Activated T-helper 17 cell treated with anti-CD3 and anti-CD28 coated beads, Interleukin-2, amount 50 U/mL, for 72 hours (primary cell): ENCODE measurements at places on chromosomes 3 and 15.

DNA sequence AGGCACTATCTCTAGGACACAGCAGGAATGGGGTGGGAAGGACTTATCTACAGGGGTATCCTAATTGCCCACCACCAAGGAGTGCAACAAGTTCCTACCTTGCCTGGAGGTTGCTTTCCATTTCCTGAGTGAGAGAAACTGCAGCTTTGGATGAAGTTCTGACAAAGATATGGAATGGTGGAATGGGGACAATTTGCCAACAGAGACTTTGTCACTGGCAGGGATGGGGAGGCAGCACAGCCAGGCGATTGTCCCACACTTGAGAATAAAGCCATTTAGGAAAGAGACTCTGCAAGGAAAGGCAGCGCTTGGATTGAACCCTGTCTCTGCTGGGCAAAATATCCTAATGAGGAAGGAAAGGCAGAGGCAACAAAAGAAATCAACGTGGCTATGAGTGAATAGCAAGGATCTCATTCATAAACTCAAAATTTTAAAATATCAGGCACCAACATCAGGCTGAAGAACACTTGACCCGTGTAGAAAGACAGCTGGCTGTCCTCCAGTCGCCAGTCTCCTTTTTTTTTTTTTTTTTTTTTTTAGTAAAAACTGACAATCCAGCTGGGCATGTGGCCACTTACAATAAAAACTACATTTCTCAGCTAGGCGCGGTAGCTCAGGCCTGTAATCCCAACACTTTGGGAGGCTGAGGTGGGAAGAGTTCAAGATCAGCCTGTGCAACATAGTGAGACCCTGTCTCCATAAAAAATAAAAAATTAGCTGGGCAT, 31.6 kb upstream of the PDE8A start:
- no peak for ATAC-seq

GRCh38 chr3:134846911-134847317, 51.9 kb downstream of the EPHB1 start:
- no peak for ATAC-seq

DNA sequence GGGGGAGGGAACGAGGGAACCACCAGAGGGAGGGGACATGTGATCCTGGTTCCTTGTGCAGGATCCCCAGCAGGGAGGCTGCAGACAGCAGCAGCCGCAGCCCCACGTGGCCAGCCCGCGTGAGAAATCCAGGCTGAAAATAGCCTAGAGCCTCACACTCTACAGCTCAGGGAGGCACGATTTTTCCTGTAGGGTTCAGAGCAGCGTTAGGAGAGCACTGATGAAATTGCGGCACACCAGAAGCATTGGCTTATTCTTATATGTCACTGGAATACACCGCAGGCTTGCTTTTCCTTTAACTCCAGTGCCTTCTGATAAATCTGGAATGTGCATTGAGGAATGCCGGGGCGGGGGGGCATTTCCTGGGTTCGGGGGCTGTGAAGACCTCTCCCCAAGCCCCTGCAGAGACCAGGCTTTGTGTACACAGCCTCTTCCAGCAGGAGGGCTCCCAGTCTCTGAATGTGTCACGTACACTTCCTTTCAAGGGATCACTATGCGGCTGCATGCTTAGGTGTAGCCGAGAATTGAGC, 193.0 kb downstream of the ATP10A start:
- no peak for ATAC-seq

DNA sequence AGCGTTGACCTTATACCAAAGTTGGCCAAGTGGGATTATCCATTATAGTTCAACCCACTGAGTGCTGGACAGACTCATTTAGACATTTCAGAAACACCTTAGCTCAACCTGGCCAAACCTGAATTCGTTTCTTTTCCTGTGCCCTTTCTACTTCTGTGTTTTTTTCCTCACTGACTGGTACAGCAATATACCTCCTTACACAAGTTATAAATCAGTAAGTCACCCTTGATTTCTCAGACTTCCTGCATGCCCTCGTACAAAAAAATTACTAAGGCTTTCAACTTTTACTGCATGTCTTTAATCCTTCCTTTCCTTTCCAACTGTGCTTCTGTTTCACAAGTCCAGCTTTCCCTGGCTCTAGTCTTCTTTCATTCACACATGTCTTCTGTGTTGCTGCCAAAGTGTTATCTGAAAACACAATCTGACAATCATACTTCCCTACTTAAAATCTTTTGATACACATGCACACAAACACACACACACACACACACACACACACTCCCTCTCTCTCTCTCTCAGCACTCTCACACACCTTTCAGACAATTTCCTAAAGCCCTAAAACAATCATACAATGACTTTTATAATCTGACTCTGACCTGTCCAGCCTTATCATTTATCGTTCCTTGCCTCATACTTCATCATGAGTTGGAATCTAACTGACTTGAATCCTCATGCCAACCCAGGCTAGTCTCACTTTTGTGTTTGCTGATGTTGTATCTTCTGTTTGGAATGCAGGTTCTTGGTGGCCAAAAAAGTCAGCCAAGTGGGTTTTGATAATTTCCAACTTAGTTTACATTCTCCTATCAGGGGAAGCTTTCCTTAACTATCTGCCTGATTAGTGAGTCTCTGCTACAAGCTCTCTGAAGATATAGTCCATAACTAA, 436.4 kb downstream of the NAALADL2 start:
- no peak for ATAC-seq

- ATAC-seq, result peak; percentile 93
These were observed 10.5 kb downstream of the FILIP1L start for GRCh38 chr3:100103558-100104441.

- ATAC-seq, result no peak
These were observed 333.9 kb upstream of the THRB start for GRCh38 chr3:24828551-24828950.

GRCh38 chr3:65665915-65666314, 372.8 kb downstream of the MAGI1 start:
- ATAC-seq, result no peak

GRCh38 chr15:43126356-43126755, 7.0 kb upstream of the TMEM62 start:
- no peak for ATAC-seq

DNA sequence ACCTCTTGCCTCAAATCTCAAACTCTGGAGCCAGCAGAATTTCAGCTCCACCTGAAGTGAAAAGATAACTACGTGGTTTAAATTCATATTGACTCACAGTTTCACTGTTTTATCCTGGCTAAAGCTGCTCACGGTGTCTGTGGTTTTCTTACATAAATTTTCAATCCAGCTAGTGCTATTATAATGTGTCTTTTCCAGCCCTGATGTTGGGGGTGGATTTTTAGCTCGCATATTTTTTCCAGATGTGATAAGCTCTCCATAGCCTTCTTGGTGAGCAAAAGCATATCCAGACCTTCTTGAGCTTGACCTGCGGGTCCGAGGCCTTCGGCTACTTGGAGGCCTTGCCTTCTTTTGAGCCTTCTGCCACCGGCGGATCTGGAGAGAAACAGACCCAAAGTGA, 239.3 kb downstream of the DTWD1 start:
- no peak for ATAC-seq

DNA sequence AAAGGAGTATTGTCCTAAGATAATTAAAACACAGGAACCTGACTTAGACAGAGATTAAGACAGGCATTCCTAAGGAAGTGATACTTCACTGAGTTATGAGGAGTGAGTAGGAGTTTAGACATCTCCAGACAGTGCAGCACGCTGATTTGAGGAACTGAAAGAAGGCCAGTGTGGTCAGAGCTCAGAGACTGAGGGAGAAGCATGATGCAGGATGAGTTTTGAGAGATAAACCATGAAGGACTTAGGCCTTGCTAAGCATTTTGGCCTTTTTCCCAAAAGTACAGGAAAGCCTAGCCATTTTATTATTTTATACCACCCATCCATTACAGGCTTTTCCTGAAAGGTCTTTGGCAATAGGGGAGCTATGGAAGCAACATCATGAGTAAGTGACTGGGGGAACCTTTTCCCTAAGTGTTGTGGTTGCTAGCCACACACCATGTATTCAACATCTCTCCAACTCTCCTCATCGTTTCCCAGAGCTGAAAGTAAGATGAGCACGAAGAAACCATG, 375.6 kb upstream of the TPRG1 start:
- ATAC-seq, result peak; percentile 70

DNA sequence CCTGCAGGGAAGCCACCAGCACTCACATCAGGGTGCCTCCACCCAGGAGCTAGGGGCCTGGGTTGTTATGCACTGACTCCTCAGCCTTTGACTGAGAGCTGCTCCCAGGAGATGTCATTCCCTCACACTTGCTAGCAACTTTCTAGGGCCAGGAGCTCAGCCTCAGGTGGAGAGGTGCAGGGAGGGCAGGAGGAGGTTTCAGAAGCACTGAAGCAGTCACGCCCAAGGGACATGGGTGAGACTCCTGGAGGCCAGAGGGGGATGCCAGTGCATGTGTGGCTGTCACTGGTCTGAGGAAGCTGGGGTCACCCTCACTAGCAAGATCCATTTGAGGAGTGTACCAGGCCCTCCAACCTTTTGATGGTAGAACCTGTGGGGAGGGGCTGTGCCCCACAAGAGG, 271.2 kb downstream of the PLCL2 start:
- ATAC-seq, result no peak

- ATAC-seq, result no peak
These were observed 33.5 kb upstream of the RBP1 start for GRCh38 chr3:139572847-139573672.

- no peak for ATAC-seq
These were observed 419 bp upstream of the CALML4 start for GRCh38 chr15:68205558-68205944.

DNA sequence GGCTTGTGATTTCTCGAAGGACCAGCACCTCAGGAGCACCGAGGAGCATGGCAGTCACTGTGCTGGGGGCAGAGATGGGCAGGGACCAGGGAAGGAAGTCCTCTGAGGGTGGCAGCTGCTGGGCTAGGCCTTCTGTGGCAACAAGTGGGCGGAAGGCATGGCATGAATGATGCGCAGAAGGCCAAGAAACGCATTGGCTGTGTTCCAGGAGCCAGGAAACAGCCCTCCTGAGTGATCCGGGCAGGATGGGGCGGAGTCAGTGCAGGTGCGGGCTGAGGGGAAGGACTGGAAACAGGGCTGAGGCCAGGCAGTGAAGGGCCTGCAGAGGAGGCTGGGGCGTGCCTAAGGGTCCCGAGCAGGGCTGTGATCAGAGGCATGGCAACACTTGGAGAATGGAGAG, 23.6 kb downstream of the MRPS11 start:
- no peak for ATAC-seq

- ATAC-seq, result no peak
These were observed 59.9 kb downstream of the CLSTN2 start for GRCh38 chr3:139994891-139995290.

- peak; percentile 98 for ATAC-seq
These were observed at the start of gene CFAP20DC for GRCh38 chr3:59049671-59050331. TSS of gene CFAP20DC (minus strand) at chr3:59050025. CDS start at chr3:59049631, 394 bp downstream.

DNA sequence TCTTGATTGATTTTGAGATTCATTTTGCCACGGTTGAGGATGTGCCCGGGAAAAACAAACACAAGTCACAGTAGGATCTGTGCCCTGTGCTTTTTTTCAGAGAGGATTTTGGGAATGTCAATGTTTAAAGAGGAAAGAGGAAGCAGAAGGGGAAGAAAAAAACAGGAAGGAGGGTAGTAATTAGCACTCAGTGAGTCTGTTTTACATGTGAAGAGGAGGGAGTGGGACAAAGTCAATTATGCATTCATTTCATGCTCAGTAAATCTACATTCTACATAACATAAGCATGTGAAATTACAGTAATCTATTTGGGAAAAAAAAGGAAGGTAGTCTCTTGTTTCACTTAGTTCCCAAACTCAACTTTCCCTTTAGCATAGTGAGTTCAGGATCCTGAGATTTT, 18.3 kb upstream of the CD200 start:
- ATAC-seq, result no peak

DNA sequence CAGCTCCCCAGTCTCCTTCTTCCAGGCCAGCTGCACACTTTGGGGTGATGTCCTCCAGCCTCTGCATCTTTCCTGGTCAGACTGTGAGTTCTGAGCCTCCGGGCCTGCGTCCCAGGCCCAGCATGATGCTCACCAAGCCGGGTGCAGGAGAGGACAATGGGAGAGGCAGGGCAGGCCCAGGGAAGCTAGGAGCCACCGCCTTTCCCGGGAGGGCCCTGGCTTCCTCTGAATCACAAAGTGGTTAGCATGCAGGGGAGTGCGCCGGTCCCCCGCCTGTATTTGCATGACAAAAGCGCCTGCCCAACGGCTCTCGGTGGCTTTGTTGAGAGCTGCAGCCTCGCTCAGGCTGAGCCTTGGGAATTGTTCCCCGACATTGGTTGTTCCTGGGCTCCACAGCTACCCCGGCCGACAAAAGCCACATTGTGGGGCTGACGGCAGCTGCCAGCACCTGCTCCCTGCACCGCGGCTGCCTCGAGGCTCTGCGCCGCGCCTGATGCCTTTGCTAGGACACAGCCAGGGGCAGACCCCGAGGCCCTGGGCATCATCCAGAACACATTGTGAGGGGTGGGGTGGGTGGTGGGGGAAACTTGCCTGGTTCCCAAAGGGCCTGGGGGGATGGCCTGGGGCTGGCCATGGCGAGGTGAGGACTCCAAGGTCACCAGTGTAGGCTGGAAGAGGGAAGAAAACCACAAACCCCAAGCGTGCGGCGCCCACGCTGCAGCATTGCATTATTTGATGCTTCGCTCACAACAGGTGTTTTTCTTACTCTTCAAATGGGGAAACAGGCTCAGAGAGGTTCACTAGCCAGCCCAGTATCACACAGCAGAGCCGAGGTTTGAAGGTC, 20.0 kb upstream of the KLF13 start:
- no peak for ATAC-seq

DNA sequence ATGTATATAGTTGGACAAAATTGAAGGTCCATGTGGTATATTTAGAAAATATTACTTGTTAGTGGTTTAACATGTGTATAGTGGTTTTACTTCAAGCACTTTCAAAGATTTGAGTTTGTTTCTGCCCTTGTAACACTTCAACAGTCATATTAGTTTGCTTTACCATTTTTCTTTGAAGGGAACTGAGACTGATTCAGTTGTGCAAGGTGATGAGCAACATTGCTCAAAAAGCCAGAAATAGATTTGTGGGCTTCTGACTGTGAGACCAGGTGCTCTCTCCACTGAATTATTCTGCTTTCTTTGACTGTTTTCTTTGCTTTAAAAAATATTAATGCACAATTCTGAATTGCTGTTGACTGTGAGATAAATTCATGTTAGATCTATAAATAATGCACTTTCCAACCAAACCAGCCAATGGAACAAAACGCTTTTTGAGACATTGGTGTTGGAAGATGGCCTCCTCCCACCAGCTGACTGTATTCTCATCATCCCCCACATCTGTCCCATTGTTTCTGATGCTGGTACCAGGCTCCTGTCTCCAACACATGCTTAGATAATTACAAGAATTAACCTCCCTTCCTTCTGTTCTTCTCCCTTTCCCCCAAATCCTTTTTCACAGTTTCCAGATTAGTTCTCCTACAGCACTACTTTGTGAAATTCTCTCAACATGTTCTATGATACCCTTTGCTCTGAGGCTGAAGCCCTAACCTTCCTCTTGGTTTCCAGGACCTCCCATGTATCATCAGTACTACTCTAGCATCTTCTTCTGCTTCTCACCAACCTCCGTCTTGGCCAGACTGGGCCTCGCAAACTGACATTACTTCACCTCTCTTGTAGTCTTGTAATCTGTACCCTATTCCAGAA, 27.9 kb downstream of the PLCL2 start:
- peak; percentile 73 for ATAC-seq

- no peak for ATAC-seq
These were observed 27.2 kb upstream of the ARPIN start for GRCh38 chr15:89939910-89940309.

- ATAC-seq, result no peak
These were observed 7.8 kb upstream of the RFX7 start for GRCh38 chr15:56251315-56252095.
